ENCODE measurements at places on chromosomes 16 and 17.
A peak's percentile ranks its signal among the peaks of the same experiment; 100 is the strongest.

GRCh38 chr16:56547120-56547948 is 17.5 kb upstream of the MT4 start:
- DNase-seq: peak; percentile 60

DNA sequence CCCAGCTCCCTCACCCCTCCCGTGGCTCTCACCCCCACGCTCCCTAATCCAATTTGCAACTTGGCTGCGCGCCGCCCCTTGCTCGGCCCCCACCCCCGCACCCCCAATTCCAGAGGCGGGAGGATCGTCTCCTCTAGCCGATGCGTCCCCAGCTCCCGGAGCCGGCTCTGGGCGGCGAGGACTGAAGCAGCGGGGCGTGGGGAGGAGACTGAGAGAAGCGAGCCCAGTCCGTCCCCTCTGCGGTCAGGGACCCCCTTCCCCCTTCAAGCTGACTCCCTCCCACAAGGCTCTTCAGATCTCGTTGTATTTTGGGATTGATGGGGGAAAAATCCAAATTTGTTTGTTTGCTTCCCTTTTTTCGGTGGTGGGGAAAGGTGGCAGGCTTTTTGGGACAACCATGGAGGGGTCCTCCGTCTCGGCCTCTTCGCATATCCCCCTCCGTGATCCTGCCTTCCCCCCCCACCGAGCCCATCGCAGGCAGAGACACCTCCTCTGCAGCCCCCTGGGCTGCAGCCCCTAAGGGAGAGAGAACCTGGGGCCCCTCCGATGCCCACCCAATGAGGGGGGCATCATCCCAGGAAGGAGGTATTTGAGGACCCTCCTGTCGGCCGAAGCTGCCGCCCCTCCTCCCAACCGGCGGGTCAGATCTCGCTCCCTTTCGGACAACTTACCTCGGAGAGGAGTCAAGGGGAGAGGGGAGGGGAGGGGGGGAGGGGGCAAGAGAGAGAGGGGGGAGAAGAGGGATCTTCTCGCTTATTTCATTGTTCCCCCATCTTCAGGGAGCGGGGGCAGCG is 466 bp downstream of the NEUROD2 start:
- DNase-seq: no peak

DNA sequence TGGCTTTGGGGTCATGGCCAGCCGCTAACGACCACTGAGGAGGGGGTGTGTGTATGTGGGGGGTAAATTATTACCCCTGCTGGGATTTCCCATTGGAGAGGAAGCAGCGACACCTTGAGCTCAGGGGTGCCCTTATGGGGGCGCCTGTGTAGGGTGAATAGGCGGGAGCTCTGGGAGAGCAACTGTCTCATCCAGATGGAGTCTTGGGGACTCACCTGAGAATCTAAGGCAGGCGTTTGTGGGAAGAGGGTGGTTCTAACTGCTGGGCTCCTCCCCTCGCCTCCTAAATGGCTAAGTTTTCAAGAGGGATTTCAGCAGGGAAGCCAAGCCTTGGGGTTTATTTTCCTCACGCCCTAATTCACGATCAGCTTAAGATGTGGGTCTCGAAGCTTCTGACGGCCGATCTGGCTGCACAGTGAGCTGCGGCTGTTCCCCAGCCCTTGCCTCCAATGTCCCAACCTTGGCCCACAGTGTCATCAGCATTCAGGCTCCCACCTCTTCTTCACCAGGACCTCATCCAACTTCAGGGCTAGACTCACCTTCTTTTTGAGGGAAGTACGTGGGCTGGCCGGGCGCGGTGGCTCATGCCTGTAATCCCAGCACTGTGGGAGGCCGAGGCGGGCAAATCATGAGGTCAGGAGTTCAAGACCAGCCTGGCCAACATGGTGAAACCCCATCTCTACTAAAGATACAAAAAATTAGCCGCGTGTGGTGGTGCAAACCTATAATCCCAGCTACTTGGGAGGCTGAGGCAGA is 136.9 kb upstream of the EEF2KMT start:
- DNase-seq: no peak

GRCh38 chr16:54053891-54054820 is 232.4 kb downstream of the IRX3 start:
- DNase-seq: no peak

DNA sequence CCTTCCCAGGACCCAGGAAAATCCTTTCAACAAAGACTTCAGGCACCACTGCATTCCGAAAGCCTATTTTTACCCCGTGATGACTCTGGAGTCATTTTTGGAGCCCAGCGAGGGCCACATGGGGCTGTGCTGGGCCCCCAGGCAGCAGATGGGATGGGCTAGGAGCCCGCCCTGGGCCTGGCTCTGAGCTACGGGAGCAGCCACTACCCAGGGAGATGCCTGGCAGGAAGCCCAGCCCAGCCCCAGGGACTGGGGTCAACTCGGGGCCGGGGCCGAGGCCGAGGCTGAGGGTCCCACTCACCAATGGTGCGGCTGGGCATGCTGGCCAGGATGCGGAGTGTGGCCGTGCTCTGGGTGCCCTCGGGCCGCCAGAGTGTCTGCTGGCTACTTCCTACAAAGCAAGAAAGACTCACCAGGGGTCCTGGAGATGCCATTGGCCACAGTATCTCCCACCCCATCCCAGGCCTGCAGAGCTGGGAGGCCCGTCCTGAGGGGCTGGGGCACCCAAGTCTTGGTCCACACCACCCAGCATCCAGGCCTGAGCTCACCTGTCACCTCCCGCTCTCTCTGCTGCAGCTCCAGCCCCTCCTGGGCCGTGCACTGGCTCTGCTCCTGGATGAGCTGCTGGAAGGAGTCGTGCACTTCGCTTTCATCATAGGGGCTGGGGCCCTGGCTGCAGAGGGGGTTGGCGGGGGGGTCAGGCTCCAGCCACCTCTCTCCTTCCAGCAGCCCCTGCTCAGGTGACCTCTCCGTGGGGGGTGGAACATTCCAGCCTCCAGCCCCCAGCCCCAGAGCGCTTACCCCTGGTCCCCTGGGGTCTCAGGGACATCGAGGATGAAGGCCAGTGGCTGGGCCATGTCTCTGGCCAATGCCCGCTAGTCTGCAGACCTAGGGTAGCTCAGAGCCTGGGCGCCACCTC is 2.3 kb downstream of the TMC6 start:
- no peak for DNase-seq

DNA sequence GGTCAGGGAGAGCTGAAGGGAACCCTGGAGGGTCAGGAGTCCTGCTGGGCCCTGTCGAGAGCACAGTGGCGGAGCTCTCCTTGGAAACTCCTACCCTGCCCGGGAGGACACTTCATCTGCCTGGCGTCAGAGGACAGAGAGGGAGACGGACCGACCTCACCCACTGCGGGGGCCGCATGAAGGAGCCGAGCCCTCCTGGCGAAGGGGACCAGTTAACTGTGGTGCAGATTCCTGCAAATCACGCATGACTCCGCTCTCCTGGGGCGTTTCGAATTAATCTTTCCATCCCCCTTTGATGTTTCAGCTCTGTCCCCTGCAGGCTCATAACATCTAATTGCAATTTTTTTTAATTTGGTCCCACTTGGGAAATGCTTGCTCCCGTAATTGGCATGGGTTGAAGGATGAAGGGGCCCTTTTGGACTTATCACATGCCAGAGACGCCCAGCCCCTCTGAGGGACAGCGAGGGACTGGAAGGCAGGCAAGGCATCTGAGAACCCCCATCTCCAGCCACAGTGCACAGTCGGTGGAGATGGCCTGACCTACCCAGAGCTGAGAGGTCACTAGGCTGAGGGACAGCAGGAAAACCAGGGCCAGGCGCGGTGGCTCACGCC is 26.5 kb downstream of the RPH3AL start:
- DNase-seq: no peak
